Activated T-helper 1 cell treated with anti-CD3 and anti-CD28 coated beads, Interleukin-2, amount 50 U/mL, for 16 hours (primary cell): ENCODE measurements at places on chromosomes 7 and 10.

GRCh38 chr7:70571403-70571934, 560.5 kb upstream of the GALNT17 start:
- DNase-seq: no peak

DNA sequence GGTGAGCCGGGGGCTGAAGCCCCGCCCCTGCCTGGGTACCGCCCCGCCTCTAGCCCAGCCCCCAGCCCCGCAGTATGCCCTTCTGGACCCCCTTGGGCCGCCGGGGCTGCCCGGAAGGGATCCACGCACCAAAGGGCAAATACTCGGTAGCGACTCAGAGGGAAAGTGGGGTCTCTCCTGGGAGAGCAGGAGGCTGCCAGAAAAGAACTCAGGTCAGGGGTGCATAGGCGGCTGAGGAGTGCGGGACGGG, 796 bp downstream of the FBXL15 start:
- DNase-seq: no peak

- no peak for DNase-seq
Observed at GRCh38 chr10:78148216-78148960, 114.7 kb downstream of the RPS24 start.

GRCh38 chr10:72830625-72831024, 62.9 kb upstream of the OIT3 start:
- DNase-seq: no peak

DNA sequence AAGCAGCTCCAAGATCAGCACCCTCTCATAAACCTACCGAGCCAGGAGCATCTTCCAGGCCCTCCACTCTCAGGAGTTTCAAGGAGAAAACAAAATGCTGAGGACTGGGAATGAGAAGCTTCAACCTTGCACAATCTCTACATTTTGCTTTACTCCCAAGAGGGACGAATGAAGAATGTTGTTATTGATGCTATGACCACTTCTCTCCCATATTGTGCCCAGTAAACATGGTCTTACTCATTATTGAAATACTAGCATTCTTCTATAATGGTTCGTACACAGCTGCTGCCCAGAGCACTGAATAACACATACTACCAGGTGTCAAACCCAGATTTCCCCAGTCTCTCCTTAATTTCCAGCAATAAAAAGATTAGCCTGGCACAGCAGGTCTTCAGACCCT, 63.4 kb upstream of the BET1 start:
- DNase-seq: no peak

DNA sequence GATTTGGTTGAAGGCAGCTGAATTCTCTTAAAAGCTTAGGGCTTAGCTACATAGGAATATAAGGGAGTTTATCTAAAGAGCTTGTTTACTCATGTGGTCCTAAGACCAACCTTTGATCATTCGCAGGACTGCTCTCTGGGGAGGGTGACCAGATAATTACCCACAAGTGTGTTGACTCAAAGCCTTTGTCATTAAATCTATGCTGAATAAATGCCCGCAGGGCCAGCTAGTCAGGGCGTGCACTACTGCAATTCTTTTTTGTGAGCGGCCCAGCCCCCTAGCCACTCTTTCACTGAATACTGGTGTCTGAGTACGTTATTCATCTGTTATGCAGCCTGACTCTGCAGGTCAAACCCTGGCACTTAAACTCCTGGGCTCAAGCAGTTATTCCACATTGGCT, 69.6 kb downstream of the AKAP9 start:
- no peak for DNase-seq

DNA sequence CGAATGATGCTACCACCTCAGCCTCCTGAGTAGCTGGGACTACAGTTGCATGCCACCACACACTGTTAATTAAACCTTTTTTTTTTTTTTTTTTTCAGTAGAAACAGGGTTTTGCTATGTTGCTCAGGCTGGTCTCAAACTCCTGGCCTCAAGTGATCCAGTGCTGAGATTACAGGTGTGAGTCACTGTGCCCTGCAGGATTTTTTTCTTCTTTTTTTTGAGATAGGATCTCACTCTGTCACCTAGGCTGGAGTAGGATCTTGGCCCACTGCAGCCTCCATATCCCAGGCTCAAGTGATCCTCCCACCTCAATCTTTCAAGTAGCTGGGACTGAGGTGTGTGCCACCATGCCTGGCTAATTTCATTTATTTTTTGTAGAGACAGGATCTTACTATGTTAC, 6.4 kb downstream of the ACTA2 start:
- DNase-seq: no peak

- no peak for DNase-seq
Observed at GRCh38 chr10:62327885-62328284, 46.3 kb upstream of the ZNF365 start.

GRCh38 chr10:123309731-123310130, 155.5 kb downstream of the BUB3 start:
- DNase-seq: no peak

DNA sequence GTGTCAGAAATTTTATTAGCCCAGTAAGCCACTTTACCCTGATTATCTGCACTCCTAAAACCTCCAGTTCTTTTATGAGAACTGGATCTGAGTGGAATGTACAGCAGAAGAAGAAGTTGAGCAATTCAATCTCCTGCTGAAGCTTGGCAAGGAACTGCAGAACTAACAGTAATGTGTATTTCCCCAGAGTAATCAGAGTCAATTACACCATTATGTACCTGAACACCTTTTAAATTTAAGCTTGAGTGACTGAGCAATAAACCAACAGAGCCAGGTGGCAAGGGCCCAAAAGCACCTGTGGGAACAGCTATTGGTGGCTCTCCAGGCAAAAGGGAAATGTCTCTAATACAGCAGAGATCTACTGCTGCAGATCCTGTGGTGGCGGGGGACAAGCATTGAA, 40.1 kb upstream of the AKR1C2 start:
- no peak for DNase-seq

DNA sequence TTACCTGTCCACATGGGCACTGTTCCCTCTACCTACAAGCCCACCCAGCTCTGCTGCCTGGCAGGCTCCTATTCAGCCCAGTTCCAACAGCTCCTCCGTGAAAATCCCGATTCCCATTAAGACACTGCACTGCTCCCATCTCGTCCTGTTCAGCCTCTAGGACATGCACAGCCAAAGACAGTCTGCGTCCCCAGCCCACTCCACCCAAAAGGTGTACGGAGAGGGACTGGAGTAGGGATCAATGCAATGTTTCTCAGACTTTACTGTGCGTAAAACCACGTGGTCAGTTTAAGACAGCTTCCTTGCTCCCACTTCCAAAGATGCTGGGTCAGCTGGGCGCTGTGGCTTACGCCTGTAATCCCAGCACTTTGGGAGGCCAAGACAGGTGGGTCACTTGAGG, 19.9 kb downstream of the FGFR2 start:
- DNase-seq: no peak

GRCh38 chr10:123995461-123996131, 97.8 kb downstream of the CHST15 start:
- no peak for DNase-seq

GRCh38 chr7:38153515-38153914, 24.5 kb upstream of the STARD3NL start:
- no peak for DNase-seq

- no peak for DNase-seq
Observed at GRCh38 chr7:37445064-37445723, 3.5 kb downstream of the ELMO1 start.

- DNase-seq: no peak
Observed at GRCh38 chr10:102610441-102610887, 33.8 kb upstream of the TRIM8 start.

GRCh38 chr7:54841772-54842697, 83.0 kb upstream of the SEC61G start:
- DNase-seq: no peak

DNA sequence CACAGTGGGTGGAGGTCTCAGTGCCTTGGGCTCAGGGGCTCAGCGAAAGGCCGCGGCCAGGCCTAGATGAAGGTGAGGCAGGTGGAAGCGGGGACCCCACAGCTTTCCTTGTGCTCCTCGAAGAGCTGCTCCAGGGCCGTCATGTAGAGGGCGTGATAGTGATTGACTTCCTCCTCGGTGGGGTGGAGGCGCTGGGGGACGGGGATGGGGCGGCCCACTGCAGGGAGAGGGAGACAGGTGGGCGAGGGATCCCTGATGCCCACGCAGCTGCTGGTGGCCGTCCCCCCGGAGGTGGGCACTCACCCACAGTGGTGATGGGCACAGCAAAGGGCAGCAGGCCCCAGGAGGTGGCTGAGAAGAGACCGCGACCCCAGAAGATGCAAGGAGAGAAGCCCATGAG, 5.0 kb downstream of the MOGAT3 start:
- DNase-seq: no peak

DNA sequence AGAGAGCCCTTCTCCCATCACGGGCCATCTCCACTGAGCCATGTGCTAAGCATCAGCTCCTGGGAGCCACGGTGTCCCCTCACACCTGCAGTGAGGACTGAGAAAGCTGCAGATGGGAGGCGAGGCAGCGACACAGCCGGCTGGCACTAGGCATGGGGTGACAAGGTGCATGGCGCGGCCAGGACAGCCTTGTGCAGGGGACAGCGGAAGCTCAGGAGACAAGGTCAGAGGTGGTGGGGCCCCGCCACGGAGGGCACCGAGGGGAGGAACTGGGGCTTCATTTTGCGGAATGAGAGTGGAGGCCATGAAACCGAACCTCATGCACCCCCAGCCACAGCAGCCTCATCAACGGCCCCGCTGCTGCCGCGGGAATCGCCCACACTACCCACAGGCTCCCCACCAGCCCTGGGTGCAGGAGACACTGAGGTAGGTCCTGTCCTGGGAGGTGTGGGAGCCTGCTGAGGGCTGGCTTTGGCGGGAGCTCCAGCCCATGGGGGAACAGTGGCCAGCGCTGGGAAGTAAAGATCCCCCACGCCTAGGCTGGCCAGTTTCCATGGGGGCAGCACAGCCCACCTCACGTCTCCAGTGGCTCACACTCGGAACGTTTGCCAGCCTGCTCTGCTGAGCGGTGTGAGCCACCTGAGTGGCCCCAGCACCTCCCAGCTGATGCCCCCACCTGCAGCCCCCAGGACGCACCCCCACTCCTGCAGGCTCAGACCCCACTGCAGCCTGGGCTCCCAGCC, 71.2 kb upstream of the INSIG1 start:
- DNase-seq: no peak

DNA sequence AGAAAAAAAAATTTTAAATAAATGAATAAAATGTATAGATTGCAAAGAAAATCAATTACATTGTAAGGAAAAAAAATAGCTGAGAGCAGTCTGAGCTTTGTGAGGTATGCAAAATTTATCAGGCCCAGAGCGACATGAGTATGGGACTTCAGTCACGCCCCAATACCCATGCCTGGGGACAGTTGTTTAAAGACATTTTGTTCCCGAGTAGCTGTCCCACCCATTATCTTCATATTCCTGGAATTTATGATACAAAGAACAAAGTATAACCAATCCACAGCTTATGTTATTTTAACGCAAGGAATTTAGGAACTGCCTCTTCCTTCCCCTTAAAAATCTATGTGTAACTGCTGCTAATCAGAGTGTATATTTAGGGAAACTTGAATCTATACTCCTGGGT, 1.6 kb upstream of the PON2 start:
- no peak for DNase-seq

- DNase-seq: no peak
Observed at GRCh38 chr7:17792075-17792936, 148.0 kb downstream of the SNX13 start.

DNA sequence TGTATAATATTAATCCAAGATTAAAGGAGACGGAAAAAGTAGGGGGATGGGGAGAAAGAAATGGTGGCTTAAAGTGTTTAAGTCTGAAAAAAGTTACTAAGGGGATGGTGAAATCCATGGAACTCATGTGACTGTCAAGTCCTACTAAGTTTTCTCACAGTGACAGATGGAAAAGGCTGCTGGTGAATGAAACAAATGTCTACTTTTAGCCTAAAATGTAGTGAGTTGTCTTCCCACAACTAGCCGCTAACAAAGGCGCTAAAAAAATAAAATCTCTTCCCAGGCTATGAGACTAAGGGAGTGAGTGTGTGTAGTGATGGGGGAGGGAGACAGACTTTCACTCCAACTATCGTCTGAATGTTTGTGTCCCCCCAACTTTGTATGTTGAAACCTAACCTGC, 12.6 kb downstream of the VIM start:
- DNase-seq: no peak

DNA sequence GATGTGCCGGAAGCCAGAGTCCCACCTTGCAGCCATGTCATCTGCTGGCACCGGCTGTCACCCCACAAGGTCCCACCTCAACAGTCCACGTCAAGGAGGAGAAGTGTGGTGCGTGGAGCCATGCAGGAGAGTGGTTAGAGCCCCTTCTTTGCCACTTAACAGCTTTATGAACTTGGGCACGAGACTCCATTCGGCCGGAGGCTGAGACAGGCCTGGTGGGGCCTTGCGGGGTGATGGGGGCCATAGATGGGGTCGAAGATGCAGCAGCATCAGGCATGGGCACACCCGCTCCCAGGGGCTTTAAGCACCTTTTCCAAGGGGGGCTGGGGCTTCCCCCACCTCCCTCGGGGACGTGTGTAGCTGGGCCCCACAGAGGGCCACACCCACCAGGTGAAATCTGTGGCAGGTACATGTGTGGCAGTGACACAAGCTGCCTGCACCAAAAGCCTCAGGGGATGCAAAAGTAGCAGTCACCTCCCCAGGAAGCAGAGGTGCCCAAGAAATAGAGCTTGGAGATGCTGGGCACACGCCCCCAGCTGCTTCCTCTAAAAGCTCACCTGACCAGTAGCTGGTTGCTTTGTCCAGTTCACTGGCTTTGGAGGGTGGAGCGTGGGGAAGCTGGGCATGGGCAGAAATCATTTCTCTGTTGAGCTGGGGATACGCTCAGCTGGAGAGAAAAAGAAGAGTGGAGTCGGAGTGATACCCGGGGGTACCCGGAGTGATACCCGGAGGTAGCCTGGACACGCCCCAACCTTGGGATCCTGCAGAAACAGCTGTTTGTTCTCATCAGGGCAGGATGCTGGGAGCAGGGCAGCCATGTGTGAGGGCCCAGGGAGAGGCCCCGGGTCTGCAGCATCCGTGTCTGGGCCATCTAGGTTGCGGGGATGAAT, 199.8 kb downstream of the EBF3 start:
- DNase-seq: no peak

DNA sequence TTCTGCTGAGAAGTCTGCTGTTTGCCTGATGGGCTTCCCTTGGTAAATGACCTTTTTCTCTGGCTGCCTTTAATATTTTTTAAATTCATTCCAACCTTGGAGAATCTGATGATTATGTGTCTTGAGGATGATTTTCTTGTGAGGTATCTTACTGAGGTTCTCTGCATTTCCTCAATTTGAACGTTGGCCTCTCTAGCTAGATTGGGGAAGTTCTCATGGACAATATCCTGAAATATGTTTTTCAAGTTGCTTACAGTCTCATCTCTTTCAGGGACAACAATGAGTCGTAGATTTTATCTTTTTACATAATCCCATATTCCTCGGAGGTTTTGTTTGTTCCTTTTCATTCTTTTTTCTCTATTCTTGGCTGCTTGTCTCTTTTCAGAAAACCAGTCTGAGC, 208.4 kb downstream of the KIF20B start:
- no peak for DNase-seq
